ENCODE measurements at places on chromosomes 4 and X.

- no peak for DNase-seq
Observed at GRCh38 chrX:64204252-64204651, 1.3 kb downstream of the AMER1 start.

DNA sequence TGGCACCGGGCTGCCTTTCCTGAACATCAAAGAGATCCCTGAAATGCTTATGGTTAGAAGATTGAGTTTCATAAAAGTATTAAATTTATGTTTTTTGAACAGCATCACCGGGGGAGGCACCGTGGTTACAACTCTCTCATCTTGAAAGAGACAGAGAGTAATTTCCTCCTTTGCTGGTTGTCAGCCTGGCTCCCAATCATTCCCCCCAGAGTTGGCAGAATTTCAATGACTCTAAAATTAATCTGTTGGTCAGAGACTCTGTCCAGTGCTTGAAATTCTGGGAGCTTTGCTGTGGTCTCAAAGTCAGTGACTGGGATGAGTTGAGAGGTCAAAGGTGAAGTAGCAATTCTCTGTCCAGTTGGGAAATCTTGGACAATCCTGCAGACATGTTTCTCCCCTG is 135.9 kb downstream of the RAB28 start:
- no peak for DNase-seq

GRCh38 chrX:13520936-13521335 is 48.5 kb upstream of the EGFL6 start:
- peak; percentile 56 for DNase-seq

DNA sequence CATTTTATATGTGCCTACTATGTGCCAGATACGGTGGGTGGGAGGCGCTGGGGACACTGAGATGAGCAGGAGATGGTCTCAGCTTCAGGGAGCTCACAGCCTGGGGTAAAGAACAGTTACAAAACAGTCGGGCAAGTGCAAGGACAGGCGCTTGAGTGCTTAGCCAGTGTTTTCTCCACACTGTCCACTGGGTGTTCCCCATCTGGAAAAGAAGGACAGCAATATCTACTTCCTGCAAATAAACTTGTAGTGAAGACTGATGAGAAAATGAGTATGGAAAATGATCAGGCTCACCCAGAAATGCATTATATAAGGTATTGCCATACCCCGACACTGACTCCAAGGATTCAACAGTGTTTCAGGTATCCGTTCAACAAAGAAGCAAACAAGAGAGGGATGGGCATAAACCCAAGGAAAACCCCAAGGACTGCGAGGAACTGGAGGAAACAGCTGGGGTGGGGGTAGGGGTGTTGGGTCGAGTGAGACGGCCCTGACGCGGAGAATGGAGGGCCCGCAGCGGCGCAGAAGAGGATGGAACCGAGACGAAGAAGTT is 835 bp downstream of the TMEM185A start:
- DNase-seq = peak; percentile 64

- peak; percentile 58 for DNase-seq
Observed at GRCh38 chrX:2320580-2321327, 180.0 kb downstream of the DHRSX start.

- no peak for DNase-seq
Observed at GRCh38 chr4:156195914-156196313, 242.2 kb upstream of the CTSO start.

- peak; percentile 17 for DNase-seq
Observed at GRCh38 chr4:72112514-72113156, 80.8 kb downstream of the NPFFR2 start.

- no peak for DNase-seq
Observed at GRCh38 chrX:18879144-18879543, 104.8 kb downstream of the PHKA2 start.

DNA sequence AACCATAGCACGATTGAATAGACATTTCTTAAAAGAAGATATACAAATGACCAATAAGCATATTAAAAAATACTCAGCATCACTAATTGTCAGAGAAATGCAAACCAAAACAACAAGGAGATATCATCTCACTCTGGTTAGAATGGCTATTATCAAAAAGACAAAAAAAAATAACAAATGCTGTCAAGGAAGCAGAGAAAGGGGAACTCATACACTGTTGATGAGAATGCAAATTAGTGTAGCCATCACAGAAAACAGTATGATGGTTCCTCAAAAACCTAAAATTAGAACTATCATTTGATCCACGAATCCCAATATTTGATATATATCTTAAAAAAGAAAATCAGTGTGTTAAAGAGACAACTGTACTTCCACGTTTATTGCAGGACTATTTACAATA is 71.7 kb upstream of the BANK1 start:
- DNase-seq = no peak

- DNase-seq = no peak
Observed at GRCh38 chrX:701673-702072, 71.1 kb downstream of the SHOX start.

- no peak for DNase-seq
Observed at GRCh38 chr4:130812117-130812765, 1716.3 kb downstream of the C4orf33 start.

GRCh38 chr4:122052677-122053076 is 99.5 kb upstream of the BLTP1 start:
- peak; percentile 2 for DNase-seq

DNA sequence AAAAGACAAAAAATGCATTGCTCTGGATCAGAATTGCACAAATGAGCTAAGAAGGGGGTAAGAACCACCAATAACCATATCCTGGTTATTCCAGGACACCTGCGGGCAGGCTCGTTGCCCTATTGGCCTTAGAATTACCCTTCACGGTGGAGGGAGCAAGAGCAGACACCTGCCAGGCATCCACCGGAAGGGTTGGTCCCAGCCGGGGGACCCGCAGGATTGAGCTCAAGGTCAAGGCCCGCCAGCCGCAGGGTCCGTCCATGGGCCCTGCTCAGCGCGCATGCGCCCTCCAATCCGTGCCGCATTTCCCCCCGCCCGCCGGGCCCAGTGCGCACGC is 575 bp downstream of the SLC25A6 start:
- peak; percentile 23 for DNase-seq

GRCh38 chr4:118742050-118742449 is 56.9 kb downstream of the METTL14 start:
- no peak for DNase-seq

DNA sequence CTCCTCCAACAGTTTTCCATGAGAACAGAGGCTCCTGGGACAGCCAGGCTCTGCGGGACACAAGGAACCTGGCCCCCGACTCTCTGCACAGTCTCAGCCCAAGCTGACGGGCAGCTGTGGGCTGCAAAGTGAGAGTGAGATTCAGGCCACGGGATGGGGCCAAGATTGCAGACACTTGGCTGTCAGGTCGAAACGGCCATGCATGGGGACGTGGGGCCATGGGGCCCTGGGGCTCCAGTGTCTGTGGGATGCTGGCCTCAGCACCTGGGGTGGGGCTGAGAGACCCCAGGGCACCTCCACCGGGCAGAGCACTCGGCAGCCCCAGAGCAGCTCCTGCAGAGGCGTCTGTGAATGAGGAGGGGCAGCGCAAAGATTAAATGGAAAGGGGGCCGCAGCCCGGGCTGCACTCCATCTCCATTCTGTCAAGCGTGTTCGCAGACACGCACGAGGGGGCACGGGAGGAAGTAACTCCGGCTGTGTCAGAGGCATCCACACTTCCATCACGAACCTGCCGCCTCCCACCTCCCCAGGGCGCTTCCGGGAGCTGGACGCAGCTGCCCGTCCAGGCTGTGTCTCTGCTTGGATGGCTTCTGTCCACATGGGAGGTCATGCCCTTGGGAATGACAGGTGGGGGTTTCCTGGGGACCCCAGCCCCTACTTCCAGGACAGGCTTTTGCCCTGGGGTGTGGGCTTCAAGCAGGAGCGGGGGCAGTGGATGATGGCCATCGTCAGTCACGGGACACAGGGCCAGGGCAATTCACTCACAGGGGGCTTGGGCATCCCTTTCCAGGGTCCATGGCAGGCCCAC is 82.8 kb upstream of the NKX1-1 start:
- no peak for DNase-seq

DNA sequence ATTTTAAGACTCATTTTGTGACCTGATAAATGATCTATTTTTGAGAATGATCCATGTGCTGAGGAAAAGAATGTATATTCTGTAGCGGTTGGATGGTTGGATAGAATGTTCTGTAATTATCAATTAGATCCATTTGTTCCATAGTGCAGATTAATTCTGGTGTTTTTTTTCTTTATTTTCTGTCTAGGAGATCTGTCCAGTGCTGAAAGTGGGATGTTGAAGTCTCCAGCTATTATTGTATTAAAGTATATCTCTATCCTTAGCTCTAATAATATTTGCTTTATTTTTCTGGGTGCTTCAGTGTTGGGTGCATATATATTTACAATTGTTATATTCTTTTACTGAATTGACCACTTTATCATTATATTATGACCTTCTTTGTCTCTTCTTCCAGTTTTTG is 1344.9 kb upstream of the TENM3 start:
- no peak for DNase-seq

DNA sequence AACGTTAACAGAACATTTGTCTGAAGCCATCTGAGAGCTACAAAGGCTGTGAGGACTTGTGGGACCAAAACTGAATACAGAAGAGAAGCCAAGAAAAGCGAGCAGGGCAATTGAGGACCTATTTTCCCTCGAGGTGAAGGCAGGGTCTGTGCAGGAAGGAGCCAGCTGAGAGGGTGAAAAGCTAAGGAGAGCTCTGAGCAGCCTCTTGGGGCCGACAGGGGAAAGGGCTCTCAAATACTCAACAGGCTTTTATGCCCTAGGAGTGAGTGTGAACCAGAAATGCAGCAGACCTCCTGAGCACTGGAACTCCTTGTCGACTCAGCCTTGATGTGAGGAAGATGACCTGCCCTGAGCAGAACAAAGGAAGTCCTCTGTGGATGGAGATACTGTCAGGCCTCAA is 54.2 kb downstream of the C4orf50 start:
- no peak for DNase-seq

DNA sequence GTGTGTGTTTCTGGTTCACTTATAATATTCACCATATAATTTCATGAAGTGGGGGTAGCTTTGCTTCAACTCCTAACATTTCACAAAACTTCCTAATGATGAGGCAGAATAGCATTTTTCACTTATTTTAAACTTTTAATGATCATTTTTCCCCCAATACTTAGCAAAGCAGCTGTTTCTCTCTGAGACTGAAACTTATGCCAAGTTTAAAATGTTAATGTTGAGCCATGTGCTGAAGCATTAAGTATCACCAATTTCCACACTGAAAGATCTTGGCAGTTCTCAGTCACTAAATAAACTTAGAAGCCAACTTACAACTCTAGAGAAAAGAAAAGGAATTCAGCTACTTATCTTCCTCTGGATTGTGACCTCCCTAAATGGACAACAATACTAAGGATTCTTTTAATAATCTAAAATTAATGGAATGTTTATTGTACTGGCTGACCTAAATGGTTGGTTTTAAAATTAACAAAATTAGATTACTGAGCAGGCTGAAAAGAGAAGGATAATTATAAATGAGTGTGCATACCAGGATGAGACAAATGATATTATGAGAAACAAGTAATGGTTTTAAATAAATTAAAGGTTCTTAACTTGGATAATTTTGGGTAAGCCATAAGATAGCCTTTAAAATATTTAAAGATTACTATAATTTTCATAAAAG is 1429.4 kb upstream of the ADGRL3 start:
- DNase-seq = no peak

GRCh38 chr4:67342291-67342690 is 203.0 kb downstream of the CENPC start:
- DNase-seq = no peak

DNA sequence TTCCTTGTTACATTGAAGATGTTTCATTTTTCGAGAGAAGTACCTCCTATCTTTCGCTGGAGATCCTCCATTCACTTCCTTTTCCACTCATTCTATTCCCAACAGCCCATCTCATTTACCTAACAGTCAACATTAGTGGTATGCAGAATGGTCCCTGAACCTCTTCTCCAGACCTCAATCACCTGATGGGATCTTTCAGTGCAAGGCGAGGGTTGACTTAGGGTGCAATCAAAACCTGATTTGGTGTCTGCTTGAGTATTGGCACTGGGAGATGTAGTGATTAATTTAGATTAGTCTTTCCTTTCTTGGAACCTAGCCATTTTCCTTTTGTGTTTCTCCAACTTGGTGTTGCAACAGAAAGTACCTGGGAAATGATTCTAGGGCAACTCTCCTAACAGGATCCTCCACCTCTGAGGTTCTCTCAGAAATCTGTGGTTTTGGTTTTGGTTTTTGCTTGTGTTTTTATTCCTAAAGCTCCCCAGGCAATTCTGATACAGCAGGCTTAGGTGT is 18.4 kb downstream of the DDX3X start:
- DNase-seq = no peak

DNA sequence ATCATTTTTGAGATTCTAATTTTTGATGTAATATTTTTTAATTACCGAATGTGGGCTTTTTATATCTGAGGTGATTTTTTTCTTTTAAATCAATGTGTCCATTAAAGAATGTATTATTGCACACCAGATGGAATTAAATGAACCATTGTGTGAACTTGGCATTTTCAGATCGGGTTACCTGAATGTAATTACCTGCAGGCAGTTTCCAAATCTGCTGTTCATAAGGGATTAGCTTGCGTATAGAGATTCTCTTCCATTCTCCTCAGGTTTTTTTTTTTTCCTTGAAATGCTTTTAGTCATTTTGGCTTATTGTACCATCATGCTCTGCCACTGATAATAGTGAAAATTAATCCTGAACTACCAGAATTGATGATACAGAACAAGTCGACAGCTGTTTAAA is 511.5 kb upstream of the ATOH1 start:
- DNase-seq = no peak

DNA sequence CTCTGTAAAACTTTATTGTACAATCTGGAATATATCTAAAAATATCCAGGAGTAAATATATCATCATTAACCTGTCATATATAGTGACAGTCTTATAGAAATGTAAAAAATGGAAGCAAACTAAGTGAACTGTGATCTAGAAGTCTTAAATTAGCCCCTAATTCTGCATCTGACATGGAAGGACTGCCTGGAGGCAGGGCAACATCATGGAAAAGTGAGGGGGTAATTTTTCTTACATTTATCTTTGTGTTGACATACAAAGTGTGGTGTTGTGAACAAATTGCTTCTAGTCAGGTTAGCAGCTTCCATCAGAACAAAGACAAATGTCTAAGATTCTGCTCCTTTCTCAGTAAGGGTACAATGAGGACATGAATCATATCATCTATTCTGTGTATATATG is 186.3 kb downstream of the C4orf33 start:
- DNase-seq = no peak

DNA sequence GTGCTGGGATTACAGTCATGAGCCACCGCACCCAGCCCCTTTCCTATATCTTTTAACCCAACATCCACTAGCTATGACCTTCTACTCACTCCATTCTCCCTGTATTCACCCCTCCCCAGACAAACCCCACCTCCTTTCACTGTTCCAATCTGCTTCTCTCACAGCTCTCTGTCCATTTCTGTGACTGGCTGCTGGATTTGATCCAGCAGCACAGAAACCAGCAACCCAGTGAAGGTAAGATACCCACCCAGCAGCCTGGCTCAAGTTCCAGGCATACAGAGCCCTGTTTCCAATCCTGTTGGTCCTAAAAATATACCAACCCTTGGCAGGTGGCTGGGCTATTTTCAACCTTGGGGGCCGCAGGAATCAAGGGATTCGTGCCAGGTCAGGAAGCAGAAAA is 56.9 kb upstream of the SMIM10 start:
- no peak for DNase-seq
